Anterior cingulate cortex (tissue), 58 donors: ENCODE measurements at places on chromosomes 6 and 20.

- no peak for DNase-seq
Observed at GRCh38 chr6:34877259-34877658, 10.6 kb downstream of the TAF11 start.

DNA sequence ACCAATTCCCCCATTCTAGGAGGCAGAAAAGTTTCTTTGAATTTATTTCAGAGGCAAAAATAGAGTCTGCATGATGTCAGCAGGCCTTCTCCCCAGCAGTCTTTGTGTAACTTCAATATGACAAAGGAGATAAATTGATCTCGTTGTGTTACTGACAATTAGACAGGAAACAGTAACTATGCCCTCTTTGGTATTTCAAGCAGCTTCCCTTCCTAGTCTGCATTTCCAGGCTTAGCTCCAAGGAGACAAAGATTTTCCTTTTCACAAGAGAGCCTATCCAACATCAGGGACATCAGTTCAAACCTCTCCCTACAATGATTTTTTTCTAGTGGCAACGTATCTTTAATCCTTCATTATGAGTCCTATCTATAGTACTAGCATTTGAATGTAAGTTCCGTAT is 245.9 kb upstream of the HSF2 start:
- no peak for DNase-seq

DNA sequence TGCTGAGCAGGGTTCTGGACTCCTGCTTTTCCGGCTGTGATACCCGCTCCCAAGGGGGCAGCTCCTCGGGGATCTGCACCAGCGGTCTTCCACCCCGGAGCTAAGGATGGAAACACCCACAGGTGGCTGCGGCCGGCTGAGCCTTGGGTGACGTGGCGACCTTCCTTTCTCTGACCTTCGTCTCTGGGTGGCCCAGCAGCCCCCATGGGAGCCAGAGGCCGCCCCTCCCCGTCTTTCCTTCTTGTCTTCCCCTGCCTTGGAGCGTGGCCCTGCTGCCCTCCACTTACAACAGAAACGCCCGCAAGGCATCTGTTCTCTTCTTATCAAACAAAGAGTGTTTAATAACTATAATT is 405.7 kb downstream of the TAF4 start:
- DNase-seq = no peak

DNA sequence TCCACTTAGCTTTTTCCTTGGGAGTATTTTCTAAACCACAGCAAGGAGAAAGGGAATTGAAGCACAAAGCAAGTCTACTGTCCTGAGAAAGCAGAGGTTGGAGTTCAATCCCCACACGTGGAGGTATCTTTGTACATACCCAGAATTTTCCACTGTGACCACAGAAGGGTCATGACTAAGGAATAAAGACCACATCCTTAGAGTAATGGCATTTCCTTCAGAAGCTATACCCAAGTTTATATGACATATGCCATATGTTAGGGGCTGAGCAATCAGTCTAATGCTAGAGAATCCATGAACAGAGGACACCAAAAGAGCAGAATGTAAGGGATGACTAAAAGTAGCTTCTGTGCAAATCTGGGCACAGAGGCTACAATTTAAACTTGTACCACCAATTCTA is 46.4 kb downstream of the ATG5 start:
- DNase-seq = no peak

- DNase-seq = no peak
Observed at GRCh38 chr20:16174311-16174710, 398.9 kb downstream of the KIF16B start.

DNA sequence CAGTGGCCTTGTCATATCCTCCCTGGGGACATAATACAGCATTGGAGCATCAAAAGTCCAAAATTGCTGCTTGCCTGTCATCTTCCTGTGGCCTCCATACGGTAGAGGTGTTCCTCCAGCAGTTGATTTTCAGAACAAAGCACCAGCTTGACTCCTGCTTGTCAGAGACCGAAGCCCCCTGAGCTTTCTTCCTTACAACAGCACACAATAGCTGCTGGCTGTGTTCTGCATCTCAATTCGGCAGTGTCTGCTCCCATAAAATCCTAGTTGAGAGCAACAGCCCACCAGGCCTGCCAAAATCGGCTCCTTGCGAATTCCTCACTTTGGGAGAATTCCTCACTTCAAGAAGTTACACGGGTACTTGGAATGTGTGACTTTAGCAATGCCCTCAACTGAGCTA is 372.9 kb downstream of the SAMD5 start:
- DNase-seq = no peak

DNA sequence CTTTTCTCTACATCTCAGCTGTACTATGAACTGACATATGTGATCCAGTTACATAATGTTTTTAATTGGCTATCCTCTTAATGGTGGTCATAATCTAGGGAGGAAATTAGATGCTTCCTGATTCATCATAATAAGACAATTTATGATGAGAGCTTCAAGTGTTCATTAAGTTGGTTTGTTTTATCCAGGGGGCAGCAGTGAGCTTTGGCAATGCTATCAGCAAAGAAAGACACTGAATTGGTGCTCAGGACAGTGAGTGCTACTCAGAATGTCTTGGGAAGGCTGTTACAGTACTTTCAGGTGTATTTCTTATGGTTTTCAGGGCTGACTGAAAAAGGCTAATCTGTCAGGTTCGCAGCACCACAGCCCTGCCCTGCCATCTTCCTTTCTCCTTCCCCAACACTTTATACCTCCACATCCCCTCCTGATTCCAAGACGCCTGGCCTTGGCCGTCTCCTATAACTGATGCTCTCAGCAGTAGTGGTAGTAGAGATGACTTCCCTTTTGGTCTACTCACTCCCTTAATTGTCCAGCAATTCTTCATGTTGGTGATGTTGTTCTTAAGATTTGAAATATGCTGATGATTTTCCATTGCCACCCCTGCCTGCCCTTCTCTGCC is 67.0 kb upstream of the TNFAIP3 start:
- no peak for DNase-seq

- no peak for DNase-seq
Observed at GRCh38 chr6:16769986-16770376, 8.7 kb upstream of the ATXN1 start.

DNA sequence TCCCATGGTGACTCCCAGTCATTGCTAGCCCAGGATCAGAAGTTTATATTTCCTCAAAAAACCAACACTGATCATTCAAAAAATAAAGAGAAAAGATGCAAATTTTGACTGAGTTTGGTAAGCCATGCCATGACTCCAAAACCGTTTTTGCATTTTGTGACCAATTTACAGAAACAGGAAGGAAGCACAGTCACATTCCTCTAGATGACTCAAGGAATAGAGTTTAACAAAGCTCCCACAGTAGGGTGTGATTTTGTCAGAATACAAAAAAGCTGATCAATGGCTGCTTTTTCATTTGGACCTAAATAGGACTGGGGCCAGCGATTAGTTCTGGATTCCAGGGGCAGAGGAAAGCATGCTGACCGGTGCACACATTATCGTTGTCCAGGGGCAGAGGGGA is 179.4 kb upstream of the AFDN start:
- no peak for DNase-seq

DNA sequence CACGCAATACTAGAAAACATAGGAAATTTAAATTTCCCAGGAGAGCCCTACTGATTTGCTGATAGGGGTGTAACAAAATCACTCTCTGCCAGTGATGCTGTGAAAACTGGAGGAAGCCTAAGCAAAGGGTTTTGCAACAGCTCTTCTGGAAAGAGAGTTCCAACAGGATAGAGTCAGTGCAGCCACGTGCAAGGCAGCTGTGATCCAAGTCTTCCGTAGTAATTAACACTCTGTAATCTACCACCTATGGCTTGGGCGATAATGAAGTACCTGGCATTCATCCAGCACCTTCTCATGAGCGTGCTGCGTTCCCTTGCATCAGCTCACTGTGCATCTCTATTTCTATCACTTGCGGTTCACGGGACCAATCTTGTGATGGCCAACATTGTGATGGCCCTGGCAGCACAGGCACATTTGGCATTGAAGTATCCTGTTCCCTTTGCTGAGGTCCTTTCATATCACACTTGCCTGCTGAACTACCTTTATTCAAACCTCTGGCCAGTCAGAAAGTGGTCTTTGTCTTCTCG is 48.2 kb downstream of the IRF4 start:
- DNase-seq = no peak

GRCh38 chr6:119340796-119341487 is 8.6 kb downstream of the MAN1A1 start:
- DNase-seq = no peak

DNA sequence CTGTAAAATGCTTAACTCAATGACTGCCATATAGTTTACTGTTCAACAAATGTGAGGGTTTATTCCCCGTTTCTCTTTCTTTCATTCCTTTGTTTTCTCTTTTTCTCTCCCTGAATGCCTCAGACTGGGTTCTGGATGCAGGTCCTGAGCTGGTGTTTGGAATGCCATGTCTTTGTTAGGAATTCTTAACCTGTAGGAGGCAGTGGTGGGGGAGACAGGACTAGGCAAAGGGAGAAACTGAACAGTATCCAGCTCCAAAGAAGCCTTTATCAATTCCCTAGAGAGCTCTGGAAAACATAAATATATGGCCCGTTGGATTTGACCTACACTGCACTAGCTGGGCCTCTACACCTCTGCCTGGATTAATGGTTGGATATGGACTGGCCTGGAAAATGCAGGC is 621.2 kb upstream of the SLC35B3 start:
- DNase-seq = no peak

- no peak for DNase-seq
Observed at GRCh38 chr6:50510361-50510760, 203.0 kb upstream of the TFAP2D start.

- no peak for DNase-seq
Observed at GRCh38 chr6:107125771-107126170, 10.5 kb upstream of the BEND3 start.

DNA sequence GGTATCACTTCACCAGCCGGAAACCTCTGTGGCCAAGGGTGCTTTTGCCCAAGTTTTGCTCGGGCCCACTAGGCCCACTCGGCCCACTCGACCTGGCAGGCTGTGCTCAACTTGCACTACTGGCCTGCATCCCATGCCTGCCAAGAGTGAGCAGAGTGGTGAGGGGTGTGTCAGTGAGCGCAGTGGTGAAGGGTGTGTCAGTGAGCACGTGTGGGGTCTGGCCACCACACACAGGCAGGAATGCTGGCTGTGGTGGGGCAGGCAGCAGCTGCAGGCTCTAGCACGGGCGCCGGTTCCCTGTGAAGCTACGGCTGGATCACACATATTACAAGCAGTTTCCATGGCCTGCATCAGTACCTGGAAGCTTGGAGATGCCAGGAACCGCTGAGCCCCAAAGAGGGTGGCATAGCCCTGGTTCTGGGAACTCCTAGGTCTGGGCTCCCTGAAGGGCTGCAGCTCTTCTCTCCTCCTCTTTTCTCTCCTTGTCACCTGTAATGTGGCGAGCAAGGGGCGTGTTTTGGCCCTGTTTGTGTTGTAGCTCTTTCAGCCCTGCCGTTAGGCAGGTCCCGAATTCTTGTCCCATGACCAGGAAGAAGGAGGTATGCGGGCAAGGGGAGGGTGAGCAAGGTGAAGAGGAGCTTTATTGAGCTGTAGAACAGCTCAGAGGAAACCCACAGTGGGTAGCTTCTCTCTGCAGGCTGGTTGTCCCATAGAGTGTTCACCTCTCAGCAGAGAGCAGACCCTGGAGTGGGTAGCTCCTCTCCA is 51.0 kb upstream of the CLDN20 start:
- no peak for DNase-seq

DNA sequence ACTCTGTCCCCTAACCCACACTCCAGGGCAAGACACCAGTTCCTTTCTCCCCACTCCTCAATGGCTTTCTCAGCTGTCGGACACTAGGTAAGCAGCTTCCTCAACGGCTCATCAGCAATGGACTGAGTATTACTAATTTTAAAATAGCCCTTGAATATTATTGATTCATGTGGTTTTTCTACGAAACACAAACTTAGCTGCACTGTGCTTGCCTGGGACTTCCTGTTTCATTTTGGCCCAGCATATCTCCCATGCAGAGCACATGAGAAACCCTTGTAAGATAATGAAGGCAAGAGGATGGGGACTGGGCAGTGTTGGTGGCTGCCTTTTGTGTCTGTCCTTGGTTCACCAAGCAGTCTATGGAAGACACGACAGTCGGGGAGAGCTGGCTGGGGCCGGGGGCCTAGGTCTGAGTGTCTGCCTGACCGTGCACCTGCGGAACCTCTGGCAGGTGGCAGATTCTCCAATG is 48.9 kb downstream of the RNASET2 start:
- no peak for DNase-seq

DNA sequence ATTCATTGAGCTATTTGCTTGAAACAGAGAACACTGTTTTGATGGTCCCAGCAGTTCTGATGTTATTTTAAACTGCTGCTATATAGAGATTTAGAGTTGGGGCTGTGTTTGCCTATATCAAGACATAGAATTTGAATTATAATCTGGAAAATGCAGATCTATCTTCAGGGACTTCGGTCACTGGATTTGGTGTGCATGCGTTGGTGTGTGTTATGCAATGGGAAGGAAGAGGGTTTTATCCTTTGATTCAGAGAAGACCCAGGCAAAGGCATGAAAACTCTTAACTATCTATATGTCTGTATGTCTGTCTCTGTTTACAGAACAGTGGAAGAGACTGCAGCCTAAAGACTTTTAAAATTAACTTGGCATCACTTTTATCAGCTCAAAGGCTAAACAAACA is 2.0 kb downstream of the ADGRB3 start:
- no peak for DNase-seq

- peak; percentile 15 for DNase-seq
Observed at GRCh38 chr6:162124710-162125435, 602.7 kb downstream of the PRKN start.

GRCh38 chr6:97687916-97688315 is 404.9 kb upstream of the MMS22L start:
- DNase-seq = no peak

DNA sequence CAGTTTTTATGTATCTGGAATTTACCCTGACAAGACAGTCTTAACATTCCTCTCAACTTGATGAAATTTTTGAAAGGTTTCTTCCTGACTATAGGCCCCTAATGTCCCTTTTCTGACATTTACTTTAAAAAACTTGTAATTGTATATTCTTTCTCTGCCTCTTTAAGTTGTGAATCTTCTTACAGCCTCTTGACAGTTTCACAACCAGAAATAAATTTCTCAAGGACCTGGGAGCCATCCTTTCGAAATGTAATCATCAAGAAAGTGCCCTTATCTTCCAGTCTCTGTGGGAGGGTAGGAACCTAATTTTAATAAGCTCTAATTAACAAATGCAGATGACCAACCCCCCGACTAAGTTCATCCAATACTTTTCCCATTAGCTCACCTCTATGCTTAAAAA is 403.6 kb upstream of the GJE1 start:
- DNase-seq = no peak

GRCh38 chr6:89287351-89288028 is 27.6 kb downstream of the GABRR2 start:
- DNase-seq = no peak

- no peak for DNase-seq
Observed at GRCh38 chr6:113629975-113630737, 227.0 kb upstream of the MARCKS start.

DNA sequence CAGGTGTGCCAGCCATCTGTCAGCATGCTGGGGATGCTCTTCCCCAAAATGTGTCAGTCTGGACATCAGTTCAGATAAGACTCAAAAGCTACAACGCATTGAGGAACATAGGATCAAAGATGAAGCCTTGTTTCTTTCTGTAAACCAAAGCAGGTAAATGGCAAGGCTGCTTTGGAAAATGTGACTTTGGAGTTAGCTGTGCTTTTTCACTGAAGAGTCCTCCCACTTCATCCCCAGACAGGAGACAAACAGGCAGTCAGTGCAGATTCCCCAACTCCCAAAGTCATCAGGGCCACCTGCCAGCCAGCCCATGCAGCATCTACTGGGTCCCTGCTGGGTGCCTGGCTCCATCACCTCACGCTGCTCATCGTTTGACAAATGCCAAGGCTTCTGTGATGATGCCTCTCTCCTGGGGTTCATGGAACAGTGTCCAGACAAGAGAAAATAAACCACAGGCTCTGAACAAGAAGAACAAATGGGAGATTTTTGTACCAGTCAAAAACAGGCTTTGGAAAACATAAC is 205.0 kb upstream of the BTBD3 start:
- DNase-seq = no peak
